Cortex of kidney (tissue), 1 donor: ENCODE measurements at places on chromosomes 6 and 20.

DNA sequence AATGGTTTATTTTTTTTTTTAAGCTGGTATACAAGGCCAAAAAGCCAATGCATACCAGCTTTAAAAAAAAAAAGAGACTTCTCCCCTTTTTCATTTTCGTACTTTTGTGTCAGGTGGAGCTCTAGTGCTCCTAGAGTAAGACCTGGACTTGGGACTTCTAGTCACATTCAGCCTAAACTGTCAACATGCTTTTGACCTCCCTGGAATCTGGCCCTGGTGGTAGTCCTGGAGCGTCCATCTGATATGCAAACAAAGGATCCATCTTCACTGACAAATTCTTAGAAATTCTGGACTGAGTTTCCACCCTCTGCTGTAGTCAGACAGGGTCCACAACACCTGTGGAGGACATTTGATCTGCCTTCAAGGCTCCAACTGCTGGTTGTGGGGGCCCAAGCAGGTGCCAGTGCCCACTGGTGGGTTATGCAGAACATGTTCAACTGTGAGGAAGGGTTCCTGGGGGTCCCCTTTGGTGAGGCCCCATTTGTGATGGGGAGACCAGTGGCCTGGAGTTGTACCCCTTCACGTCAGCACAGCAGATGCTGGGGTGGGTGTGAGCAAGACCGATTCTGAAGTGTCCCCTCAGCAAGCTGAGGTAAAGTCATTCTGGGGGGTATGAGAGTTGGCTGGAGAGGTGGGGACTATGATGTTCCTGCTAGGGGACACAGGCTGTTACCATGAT lies 12.6 kb upstream of the PCMTD2 start:
- DNase-seq, result no peak

DNA sequence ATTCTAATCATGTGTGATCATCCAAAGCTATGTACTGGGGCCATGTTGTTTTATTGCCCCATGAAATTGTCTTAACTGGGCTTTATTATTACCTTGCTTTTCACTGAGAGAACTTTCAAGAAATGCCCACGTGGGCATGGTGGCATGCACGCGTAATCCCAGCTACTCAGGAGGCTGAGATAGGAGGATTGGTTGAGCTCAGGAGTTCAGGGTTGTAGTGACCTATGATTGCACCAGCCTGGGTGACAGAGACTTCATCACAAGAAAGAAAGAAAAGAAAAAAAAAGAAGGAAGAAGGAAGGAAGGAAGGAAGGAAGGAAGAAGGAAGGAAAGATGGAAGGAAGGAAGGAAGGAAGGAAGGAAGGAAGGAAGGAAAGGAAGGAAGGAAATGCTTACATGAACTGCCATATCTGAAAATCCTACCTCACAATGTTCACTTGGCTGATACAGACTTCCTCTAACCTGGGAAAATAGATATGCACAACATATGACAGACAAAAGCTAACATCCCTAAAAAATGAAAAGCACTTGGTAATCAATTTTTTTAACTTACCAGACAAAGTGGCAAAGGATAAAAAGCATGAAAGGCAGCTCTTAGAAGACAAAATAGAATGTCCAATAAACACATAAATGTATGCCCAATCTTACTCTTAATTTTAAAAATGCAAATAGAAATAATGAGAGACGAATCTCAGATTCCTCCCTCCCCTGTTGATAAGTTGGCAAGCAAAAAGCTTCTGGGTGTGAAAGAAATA lies 25.5 kb upstream of the TMEM244 start:
- DNase-seq, result no peak

GRCh38 chr20:16005021-16005914 lies 568.0 kb downstream of the KIF16B start:
- no peak for DNase-seq

- no peak for DNase-seq
These were observed 118.7 kb downstream of the HFE start for GRCh38 chr6:26205625-26206574.
